Left colon (tissue), 2 donors: ENCODE measurements at places on chromosomes 4 and X. TPM values are rescaled to one million over a fixed set of nuclear protein-coding genes. Genes with fewer than 3 reads are reported as not detected.

CPE gene
- total RNA-seq: 24.8 TPM

CENPVL2 gene
- not detected for total RNA-seq

NEUROG2 gene
- total RNA-seq: not detected

DNA sequence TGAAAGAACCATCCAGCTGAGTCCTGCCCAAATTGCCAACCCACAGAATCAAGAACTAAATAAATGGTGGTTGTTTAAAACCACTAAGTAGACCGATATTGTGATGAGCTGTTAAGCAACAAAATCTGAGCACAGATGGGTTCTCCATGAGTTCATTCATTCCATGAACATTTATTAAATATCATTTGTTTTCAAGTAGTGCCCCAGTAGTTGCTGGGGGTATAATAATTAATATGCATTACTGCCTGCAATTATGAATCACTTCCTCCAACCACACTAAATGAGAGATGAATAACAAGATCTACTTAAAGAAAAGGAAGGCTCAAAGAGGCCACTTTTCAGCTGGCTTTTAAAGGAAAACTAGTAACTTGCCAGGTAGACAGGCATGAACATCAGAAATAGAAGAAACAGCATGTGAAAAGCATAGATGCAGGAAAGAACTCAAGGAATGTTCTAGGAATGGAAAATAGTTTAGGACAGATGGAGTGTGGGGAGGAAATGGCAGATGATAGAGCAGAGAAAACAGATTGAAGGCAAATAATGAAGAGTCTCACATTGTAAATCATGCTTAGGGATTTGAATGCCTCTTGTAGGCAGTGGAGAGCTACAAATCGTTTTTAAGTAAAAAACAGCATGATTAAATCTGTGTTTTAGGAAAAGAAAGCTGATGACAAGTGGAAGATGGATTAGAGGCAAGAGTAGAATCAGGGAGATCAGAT is 641.7 kb upstream of the DIPK2B start:
- DNase-seq: no peak

DNA sequence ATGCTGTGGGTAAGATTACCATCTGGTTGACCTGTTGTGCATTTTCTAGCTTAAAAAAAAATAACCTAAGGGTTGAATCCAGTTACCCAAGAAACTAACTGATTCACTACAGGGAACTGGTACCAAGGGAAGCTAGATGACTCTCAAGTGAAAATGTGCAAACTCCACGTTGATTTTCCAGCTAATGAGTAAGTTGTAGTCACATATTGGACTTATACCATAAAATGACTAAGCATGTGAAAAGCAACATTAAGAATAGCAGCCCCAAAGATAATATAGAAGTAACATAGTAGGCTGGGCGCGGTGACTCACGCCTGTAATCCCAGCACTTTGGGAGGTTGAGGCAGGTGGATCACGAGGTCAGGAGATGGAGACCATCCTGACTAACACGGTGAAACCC is 270.9 kb downstream of the SPRY1 start:
- DNase-seq: no peak

DNA sequence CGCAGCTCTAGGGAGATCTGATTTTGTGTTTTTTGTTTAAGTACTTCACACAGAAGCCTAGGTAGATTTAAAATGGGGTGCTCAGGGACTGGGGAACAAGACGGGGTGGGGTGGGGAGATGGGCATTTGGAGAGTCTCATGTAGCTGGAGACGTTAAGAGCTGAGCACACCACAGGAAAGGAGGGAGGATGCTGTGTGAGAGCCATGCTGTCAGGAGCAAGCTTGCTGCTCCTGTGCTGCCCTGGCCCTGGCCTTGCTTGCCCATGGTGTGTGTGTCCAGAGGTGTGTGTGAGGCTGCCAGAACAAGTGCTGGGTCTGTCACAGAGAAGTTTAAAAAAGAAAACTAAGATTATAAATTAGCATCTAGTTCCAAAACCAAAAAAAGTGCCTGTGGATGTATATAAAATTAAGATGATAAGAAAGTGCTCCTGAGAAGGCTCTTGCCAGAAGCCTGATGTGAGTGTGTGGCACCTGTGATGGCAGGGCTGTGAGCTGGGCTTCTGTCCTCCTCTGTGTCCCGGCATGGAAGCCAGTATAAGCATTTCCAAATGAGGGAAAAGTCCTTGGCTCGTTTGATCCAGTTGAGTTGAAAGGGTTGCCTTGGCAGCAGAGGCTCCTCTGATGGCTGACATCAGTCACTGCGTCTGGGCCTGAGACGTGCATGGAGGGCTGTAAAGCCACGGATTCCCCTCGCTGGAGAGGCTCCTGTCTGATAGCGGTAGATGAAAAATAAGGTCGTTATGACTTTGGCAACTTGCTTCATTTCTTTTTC is 63.5 kb downstream of the NELFA start:
- DNase-seq: no peak

DNA sequence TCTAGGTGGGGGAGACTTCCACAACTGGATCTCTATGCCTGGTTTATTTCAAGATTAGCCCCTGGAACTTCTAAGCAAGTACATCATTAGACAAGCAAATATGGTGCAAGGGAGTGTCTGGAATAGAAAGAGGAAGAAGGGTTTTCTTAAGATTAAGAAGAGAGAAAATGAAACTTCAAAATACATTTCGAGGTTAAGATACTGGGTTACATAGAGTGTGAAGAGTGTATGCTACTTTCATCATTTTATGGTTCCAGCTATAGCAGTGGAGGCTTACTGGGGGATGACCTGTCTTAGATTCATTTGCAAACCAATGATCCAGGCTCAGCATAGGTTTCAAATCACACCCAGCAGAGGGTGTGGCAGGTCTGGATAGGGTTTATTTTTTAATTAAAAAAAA is 144.4 kb upstream of the GATB start:
- no peak for DNase-seq
